Right cardiac atrium (tissue), 5 donors: ENCODE measurements at places on chromosomes 6 and 20. TPM values are rescaled to one million over a fixed set of nuclear protein-coding genes. Genes with fewer than 3 reads are reported as not detected.

The DEFB112 gene
- not detected for total RNA-seq

The LST1 gene
- total RNA-seq = 16.6 TPM

The NR2E1 gene
- total RNA-seq = not detected

The ZFP57 gene
- total RNA-seq = 0.40 TPM

The HCRTR2 gene
- not detected for total RNA-seq

The CLPSL1 gene
- not detected for total RNA-seq

The ITPA gene
- 16.6 TPM for total RNA-seq

The MYH7B gene
- 73.2 TPM for total RNA-seq

The SYCP2L gene
- 0.51 TPM for total RNA-seq

The LBP gene
- 6.3 TPM for total RNA-seq

GRCh38 chr6:20313051-20313450 lies 88.6 kb upstream of the E2F3 start:
- DNase-seq = no peak

- DNase-seq = no peak
Observed at GRCh38 chr6:112691289-112691688, 344.2 kb downstream of the RFPL4B start.

- DNase-seq = no peak
Observed at GRCh38 chr20:33653218-33653899, 8.8 kb upstream of the C20orf144 start.

DNA sequence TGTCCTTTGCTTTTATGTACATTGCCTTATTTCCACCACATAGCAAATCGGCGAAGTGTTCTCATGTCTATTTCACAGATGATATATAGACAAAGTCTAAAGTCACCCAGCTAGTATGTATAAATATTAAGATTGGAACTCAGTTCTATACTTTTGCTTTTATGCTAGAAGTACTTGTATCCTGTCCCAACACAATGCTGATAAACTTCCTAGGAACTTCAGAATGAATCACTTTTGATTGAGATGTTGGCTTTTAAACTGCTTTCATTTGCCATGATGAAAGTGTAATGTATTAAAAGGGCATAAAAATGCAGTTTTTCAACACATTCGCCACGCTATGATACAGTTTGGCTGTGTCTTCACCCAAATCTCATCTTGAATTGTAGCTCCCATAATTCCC lies 50.8 kb downstream of the GCLC start:
- no peak for DNase-seq

DNA sequence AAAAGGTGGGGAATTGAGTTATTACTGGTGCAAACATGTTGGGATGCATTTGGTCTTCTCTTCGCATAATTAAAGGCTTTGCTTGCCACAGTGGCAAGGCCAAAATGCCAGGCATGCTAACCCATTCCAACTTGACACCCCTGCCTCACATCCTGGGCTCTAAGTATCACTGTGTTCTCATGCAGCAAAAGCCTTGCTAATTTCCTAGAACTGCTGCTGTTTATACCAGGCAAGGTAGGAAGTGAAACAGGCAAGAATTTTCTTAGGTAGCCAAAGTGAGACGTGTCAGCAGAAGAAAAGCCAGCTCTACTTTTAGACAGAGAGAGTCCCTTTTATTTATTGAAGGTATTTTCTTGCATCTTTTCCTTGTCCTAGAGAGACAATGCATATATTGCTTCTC lies 41.2 kb downstream of the LYRM2 start:
- DNase-seq = no peak

DNA sequence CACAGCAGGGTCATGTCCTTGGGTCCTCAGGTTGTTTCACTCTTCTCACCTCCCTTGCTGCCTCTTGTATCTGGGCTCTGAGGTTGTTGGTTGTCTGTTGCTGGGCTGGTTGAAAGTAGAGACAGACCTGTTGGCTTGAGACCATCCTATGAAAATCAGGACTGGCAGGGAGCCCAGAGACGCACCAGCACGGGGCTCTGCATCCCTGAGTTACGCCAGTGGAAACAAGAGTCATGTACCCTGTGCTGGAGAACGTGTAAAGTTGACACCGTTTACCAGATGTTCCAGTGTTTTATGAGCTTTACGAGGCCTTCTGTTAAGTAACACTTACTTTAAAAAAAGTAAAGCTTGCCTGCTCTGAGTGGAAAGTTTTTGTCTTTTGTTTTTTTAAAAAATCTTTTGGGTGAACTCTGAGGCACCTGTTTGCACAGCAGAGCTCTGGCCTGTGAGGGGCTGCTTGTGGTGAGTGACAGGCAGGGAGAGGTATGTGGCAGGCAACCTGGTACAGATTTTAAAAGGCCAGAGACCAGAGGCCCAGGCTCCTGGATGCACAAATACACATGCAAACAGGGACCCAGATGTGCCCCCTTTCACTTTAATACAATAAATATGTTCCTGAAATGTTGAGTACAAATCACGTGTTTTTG lies 260.0 kb upstream of the SUPT3H start:
- no peak for DNase-seq

DNA sequence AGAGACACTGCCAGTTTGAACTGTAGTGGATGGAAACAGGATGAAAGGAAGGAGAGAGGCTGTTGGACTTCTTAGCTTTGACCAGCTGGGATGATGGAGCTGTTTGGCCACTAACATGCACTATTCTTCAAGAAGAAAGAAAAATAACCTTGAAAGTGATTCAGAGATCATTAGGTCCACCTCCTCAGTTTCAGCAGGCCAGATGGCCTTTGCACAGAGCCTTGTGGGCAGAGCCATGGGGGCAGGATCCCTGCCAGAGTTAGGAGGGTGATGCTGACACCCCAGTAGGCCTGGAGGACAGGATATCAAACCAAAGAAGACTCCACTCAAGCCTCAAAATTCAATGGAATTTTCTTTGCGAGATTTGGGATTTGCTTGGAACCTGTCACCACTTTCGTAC lies 74.5 kb upstream of the TMEM181 start:
- DNase-seq = no peak
